Activated naive CD4-positive, alpha-beta T cell (primary cell): ENCODE measurements at places on chromosomes 16 and 17.

- no peak for DNase-seq
Observed at GRCh38 chr17:67311575-67311974, 54.8 kb downstream of the PSMD12 start.

DNA sequence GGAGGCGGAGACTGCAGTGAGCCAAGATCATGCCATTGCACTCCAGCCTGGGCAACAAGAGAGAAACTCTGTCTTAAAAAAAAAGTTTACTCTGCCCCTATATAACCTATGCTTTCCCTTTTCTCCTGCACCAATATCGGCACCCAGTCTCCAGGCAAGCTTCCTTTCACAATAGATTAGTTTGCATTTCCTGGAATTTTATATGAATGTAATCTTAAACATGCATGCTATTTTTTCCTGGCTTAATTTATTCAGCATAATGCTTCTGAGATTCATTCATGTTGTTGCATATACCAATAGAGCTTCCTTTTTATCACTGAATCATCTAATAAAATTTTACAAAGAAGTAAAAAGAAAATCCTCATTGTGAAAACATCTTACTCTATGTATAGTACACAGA is 59.4 kb downstream of the USP32 start:
- no peak for DNase-seq

GRCh38 chr16:57607676-57608461 is 20.6 kb upstream of the ADGRG1 start:
- no peak for DNase-seq

GRCh38 chr17:924711-925475 is 54.7 kb downstream of the NXN start:
- DNase-seq: no peak

GRCh38 chr16:6573577-6573976 is 759.1 kb upstream of the RBFOX1 start:
- DNase-seq: no peak

DNA sequence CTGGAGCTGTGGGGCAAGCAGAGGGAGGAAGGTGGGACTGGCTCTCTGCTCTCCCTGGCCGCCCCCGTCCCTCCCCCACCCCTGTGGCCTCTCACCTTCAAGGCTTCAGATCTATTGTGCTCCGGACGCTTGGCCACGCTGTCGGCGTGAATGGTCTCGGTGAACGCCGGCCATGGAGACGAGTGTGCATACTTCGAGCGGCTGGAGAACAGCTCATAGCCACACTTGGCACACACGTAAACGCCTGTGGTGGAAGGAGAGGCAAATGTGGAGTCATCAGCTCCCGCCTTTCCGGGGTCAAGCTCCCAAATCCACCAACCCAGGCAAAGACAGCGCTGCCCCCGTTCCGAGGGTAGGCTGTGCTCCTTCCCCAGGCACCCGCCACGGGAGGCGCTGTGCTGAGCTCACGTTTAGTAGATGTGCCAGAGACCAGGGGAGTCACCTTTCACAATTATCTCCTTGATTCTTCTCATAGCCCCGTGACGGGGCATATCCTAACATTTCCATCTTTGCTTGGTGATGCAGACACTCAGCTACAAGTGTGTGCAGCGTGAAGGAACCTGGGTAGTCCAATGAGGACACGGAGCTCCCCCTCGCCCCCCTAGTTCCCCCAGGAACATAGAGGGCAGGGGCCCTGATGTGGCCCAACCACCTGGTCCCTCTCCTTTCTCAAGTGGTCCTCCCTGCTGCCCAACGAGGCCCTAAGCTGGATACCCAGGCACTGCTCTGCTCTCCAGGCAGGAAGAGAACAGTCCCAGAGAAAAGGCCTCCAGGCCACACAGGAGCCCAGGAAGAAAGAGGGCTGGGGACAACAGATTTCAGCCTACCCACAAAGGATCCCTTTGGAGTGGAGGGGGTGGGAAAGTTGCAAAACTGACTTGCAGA is 1.6 kb downstream of the MSRB1 start:
- DNase-seq: no peak

GRCh38 chr16:86799367-86799766 is 221.0 kb downstream of the FOXL1 start:
- no peak for DNase-seq

- DNase-seq: no peak
Observed at GRCh38 chr17:77325577-77326075, 184.9 kb downstream of the SEC14L1 start.

DNA sequence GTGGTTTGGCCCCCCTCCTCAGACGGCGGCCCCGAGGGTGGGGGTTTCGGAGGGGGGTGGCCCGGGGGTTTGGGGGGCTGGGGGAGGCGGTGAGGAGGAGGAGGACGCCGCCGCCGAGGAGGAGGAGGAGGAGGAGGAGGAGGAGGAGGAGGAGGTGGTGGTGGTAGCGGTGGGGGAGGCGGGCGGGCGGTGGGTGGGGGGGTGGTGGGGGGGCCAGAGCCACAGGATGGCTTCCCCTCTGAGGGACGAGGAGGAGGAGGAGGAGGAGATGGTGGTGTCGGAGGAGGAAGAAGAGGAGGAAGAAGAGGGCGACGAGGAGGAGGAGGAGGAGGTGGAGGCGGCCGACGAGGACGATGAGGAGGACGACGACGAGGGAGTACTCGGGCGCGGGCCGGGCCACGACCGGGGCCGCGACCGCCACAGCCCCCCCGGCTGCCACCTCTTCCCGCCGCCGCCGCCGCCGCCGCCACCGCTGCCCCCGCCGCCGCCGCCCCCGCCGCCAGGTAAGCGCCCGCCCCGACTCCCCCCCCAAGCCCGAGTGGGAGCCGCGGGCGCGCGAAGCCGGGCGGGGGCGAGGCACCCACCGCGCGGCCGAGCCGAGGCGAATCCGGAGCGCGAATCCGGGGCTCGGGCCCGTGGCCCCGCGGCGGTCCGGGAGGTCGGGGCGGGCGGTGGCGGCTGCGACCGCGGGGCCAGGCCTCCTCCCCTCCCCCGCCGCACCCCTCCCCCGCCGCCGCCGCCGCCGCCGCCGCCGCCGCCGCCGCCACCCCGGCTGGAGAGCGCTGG is 3.8 kb upstream of the CHD3 start:
- DNase-seq: no peak

GRCh38 chr17:74274709-74275340 is 791 bp downstream of the DNAI2 start:
- DNase-seq: no peak

DNA sequence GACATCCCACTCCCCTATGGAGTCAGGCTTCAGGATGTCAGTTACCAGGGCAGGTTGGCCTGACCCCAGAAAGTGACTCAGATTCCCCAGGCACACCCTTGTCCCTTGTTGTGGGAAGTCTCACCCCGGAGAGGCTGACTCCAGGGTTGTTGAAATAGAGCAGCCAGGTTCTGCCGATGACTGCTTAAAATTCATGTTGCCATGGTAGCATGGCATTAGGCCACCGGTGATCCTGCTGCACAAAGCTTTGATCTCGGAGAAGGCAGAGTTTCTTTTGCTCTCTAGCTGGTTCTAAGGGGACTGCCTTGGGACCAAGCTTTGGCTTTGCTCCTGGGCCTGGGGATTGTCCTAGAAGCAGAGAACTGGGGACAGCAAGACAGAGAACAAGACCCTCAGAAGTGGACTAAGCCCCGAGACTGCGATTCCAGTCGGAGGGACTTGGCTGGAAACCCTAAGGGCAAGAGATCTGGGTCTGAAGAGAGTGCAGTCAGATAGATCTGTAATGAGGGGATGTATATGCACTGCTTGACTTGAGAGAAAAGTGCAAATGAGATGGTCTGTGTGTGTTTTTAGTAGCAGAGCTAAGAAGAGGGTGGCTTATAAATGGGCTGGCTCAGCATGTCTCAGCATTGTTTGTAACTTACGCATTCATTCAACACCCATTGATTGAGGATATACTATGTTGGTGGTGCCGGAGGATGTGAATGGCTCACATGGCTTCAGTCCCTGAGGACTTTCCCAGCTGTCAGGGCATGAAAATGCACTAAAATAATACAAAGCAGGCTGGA is 106.9 kb downstream of the RGS9 start:
- DNase-seq: no peak

GRCh38 chr16:49576173-49576494 is 202.5 kb downstream of the C16orf78 start:
- DNase-seq: no peak

GRCh38 chr17:18031955-18032354 is 7.0 kb downstream of the ATPAF2 start:
- no peak for DNase-seq

GRCh38 chr17:43733956-43734355 is 24.6 kb downstream of the SOST start:
- DNase-seq: no peak

DNA sequence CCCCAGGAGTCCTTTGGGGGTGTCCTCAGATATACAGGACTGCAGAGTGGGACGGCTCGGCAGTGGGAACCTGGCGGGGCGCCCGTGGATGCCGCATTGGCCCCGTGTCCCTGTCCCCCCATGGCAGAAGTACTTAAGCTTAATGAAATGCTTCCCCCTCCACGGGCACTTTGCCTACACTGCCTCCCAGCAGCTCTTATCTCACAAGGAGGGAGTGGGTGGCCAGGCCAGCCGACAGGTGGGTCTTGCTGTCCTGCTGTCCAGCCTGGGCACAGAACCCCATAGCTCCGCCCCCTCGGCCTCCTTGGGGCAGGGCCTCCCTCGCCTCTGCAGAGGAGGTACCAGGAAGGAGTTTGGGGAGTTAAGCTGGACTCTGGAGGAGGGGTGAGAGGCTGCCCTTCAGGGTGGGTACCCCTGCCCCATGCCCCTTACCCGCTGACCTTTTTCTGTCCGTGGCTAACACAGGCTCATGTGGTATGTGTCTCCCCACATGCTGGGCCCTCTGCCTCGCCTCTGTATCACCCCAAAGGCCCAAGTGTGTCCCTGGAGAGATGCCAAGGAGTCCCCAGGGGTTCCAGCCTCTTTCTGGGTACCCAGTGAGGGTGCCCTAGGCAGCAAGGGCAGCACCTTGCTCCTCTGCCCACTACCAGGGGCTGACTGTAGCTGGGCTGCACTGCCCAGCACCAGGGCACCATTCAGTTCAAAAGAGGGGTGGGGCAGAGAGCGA is 8.7 kb downstream of the THRA start:
- DNase-seq: no peak

GRCh38 chr16:69324013-69324531 is 6.3 kb downstream of the PDF start:
- no peak for DNase-seq

GRCh38 chr16:86697715-86698114 is 119.4 kb downstream of the FOXL1 start:
- DNase-seq: no peak
